ENCODE measurements at places on chromosomes 11 and 22.

DNA sequence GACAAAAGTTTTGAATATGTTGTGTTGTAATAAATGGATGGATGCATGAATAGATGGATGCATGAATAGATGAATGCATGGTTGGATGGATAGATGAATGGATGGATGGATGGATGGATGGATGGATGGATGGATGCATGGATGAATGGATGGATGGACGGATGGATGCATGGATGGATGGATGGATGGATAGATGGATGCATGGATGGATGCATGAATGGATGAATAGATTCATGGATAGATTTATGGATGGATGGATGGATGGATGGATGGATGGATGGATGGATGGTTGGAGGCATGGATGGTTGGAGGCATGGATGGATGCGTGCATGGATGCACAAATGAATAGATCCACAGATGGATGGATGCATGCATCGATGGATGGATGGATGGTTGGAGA, 623.2 kb upstream of the B3GAT1 start:
- DNase-seq: no peak

GRCh38 chr11:3156661-3157311, 8.3 kb downstream of the OSBPL5 start:
- no peak for DNase-seq

DNA sequence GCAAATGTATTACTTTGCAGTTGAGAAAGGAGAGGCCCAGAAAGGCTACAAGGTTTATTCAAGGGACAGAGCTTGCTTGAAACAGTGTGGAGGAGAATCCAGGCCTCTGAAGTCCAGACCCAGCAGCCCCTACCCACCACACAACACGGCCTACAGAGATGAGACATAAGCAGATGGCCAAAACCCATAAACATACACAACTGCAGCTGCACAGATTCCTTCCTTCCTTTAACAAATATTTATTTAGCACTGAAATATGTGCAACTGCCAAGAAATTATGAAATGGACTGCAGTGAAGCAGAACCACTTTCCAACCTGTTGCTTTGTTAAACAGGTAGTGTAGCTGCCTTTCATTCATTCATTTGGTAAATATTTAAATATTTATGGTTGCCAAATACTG, 122.3 kb downstream of the SPATA19 start:
- DNase-seq: no peak

DNA sequence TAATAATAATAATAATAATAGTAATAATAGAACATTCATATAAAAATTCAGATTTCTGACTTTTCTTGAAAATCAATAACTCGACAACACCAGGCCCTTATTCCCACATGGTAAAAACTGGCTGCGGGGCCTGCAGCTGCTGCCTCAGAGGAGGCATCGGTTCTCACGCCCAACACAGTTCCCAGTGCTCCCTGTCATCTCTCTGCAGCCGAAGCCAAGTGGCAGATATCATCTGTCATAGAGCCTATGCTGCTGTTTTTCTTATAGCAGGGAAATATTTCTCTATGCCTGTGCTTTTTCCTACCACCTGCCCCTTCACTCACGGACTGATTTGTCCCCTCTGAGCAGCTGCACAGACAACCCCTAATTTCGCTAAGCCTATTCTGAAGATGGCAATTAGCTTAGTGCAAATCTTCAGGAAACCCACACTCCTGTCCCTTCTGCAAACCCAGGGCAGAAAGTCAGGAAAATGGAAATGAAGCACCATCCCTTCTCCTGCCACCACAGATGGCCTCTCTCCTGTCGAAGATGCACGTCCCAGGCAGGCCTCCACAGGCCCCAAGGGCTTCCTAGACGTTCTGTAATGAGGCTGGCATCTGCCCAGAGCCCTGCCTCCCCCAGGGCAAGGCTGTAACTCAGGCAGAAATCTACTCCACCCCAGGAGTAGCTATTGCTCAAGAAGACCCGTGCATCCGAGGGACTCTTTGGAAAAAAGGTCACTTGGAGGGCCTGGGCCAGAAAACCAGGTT, 66.7 kb downstream of the SYN3 start:
- no peak for DNase-seq

- no peak for DNase-seq
Measured at GRCh38 chr11:912266-912665, 1.7 kb upstream of the CHID1 start.

- no peak for DNase-seq
Measured at GRCh38 chr11:75576499-75576918, 14.5 kb downstream of the SERPINH1 start.

- DNase-seq: no peak
Measured at GRCh38 chr11:78292109-78292803, 103.5 kb downstream of the USP35 start.

DNA sequence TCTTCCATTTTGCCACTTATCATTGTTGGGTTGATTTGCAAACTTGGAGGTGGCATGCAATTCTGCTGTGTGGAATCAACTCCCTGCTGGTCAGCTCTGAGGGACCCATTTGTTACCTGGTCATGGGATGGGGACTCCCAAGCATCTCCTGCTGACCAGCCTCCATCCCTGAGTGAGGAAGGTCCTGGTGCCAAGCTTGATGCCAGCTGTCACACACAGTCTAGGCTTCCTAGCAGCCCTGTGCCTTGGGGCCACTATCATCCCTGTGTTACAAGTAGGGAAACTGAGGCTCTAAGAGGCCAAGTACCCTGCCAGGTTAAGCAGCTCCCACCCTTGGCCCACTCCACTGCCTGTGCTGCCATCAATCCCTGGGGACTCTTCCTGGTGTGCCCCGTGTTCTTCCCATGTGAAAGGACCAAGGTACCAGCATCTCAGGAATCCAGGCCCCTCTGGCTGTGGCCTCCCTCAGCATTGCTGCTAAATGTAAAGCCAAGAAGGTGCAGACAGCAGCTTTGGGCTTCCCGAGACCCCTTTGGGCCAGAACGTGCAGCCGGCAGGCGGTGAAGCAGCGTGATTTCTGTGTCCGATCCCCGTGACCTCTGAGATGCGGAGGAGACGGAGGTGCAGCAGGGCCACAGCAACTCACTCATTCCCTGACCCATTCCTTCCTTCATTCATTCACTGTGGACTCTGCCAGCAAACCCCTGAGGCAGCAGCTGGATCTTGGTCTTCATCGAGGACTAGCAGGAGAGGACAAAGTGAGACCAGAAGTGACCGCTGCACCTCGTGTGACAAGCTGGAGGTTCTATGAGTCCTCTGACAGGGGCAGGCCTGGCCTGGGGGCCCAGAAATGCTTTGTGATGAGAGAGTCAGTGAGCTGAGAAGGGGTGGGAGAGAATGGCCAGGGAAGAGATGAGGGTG, 49.7 kb downstream of the MYEOV start:
- DNase-seq: no peak

- no peak for DNase-seq
Measured at GRCh38 chr11:120034881-120035630, 102.9 kb downstream of the TRIM29 start.

DNA sequence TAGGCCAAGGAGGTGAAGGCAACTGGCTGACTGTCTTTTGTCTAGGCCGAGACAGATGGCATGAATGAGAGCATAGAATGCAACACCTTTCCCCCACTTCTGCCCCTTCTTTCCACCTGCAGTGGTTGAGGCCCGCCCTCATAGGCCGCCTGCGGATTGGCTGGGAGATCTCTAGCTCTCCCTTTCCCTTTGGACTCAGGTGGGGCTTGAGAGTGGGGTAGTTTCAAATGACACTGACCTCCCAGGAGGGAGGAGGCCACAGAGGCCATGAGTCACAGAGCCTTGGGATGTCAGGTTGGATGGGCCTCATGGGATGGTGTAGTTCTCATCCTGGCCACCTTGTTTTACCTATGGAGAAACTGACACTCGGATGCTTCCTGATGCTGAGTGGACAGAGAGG, 9.1 kb downstream of the MICAL2 start:
- no peak for DNase-seq

- no peak for DNase-seq
Measured at GRCh38 chr22:42229455-42230149, 40.9 kb downstream of the TCF20 start.

DNA sequence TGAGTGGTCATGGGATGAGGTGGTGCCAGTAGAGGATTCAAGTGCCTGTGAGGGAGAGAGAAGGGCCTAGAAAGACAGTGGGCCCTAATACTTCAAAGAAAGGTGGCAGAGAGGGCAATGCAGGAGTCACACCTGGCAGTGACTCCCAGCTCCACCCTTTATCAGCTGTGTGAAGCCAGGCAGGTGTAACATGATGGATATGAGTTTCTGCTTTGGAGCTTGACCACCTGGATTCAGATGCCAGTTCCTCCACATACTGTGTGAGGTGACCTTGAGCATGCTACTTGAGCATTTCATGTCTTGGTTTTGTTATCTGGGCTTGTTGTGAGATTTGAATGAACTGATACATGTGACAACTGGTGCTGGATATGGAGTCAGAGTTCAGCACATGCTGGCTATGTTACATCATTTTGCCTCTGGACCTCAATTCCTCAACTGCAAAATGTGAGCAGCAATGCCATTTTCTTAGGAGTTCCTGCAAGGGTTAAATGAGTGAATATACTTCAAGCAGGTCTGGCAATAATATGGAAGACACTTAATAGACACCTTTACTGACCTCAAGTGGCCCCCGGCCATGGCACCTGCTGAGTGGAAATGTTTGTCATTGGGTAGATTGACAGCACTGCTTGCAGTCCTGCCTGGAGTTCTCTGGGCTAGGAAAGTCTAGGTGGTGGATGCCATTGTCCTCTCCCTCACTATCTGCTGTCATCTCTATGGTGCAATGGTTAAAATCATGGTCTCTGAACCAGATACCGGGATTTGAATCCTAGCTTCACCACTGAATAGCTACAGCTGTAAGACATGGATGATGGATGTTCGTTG, 83.3 kb downstream of the MICAL2 start:
- no peak for DNase-seq

DNA sequence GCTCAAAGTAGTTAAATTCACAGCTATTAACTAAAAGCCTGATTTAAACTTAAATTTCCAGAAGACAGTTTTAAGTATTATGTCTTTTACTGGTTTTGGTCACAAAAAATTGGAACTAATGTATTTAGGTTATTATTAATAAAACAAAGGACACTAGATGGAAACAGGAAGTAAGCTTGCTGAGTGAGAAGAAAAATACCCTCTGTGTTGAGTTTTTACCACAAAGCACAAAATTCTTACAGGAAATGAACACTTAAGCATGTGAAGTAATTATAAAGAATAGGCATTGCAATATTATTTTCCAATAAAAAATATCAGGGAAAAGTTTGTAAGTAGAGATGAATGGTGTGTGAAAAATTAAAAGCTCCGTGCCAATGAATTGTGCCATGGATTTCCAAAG, 46.3 kb downstream of the PIK3C2A start:
- DNase-seq: no peak

- DNase-seq: no peak
Measured at GRCh38 chr22:44020981-44021380, 3.1 kb upstream of the PARVB start.

DNA sequence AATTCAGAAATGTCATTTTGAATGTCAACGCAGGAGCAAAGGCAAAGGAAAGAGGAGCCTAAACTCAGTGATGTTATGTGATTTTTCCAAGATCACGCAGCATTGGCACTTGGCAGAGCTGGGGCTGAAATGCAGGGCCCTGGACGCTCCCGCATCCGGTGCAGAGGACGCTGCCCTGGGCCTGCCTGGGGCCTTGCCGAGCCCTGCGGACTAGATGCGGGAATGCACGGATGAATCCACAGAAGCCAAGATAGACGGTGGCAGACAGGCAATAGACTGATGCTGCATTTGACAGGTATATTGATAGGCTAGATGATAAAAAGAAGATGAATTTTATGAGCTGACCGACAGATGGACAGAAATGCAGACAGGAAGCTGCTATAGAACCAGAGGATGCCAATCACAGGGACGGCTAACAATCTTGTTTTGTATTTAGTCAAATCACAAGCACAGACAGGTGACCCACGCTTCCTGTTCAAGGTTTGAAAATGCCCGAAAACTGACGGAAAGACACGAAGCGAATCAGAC, 696 bp upstream of the MARK2 start:
- DNase-seq: no peak

DNA sequence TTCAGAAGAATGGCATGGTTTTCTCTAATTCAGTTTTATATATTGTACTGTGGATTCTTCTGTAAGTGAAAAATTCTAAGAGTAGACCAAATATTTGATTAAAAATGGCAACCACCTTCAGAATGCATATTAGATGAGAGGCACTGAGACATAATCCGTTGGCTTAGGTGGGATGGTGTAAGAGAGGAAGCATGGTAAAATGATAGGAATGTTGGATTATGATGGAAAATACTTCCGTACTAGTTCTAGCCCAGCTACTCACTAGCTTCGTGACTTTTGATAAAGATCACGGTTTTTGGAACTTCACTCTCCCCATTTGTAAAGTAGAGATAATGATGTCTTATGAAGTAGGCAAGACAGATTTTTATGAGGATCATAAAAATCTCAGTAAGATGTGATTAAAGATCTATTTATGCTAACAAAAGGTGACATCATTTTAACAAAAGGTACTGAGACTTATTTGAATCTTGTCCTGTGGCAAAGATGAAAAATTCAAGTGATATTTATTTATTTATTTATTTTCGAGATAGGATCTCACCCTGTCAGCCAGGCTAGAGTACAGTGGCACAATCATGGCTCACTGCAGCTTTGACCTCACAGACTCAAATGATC, 37.5 kb downstream of the UVRAG start:
- DNase-seq: no peak

DNA sequence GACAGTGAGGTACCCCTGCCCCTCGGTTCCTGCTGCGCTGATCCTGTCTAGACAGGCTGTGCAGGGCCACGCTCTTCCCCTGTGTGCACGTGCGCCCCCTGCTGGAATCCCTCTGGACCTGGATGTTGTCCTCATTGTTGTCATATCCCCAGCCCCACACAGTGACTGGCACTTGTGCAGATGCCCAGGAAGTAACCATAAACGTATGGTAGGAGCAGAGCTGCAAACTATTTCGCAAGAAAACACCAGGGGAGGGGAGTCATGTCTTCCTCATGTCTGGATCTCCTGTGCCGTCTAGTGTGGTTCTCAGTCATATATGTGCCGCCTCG, 114.7 kb downstream of the CRYBB2 start:
- DNase-seq: peak; percentile 59
